ENCODE measurements at places on chromosomes 12 and 14.

DNA sequence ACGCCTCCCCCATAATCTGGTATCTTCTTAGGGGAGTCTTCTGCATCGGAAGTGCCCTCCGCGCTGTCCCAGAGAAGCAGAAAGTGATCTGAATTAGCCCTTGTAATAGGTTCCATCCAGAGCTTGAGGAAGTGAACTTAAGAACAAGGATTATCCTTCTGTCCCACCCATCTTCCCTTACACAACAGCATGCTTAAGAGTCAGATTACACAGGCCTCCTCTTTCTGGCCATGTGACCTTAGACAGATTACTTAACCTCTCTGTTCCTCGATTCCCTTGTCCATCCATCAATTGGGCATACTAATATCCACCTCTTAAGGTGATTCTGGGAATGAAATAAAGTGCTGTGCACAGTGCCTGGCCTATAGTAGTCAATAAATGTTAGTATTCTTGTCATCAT lies 11.4 kb downstream of the CABP1 start:
- peak; percentile 21 for DNase-seq

DNA sequence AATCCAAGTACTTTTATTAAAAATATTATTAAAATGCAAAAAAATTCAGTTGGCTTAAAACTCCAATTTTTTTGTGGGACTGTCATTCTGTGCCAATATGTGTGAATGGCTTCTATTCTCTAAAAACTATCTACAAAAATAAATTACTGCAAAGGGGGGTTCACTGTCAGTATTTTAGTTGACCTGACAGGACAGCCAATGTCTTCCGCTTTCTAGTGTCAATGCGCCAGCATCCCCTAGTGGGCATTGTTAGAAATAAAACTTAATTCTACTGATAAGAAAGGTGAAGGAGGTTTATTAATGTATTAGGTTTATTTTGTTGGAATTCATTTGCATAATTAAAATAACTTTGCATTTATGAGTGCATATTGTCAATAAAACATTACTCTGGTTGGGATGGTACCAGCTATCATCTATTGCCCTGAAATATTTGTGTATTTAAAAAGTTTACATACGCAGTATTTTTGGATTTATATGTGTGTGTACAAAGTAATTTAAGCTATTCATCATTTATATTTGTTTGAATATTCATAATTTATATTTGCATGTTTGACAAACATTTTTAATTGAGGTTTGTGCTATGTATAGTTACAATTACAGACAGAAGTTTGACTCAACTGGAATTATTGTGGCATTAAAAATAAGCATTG lies 527.2 kb downstream of the FLRT2 start:
- DNase-seq, result peak; percentile 20

DNA sequence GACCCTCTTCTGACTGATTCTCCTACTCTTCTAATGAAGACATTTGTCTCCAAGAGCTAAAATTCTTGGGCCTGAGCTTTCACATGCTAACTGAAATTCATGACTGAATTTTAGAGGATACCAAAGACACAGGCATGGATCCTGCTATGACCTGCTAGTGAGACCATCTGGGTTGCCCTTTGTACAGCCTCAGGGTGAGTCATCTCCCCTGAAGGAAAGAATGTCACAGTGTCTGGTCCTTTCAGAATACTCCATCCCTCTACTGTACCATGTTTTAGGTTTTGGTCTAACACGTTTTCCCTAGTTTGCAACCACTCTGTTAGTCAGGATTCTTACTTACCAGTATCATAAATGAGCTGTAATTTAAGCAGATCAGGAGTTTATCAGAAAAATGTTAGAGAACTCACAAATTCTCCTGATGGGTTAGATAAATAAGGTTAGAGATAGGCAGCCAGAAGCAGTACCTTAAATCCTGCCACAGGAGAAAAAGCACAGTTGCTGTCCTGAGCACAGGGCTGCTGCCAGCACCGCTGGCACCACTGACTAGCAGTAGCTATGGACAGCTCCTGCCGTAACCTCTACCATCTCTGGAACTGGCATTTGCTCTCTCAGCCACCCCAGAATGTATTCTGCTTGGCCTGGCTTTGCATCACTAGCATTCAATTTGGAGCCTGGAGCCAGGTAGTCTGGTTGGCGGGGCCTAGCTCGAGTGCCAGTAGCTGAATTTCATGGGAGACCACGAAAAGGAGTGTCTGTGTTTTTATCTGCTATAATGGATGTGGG lies 127.6 kb downstream of the ANO6 start:
- DNase-seq, result peak; percentile 35

- DNase-seq, result no peak
These were observed 296.4 kb downstream of the RPAP3 start for GRCh38 chr12:47409310-47409987.

DNA sequence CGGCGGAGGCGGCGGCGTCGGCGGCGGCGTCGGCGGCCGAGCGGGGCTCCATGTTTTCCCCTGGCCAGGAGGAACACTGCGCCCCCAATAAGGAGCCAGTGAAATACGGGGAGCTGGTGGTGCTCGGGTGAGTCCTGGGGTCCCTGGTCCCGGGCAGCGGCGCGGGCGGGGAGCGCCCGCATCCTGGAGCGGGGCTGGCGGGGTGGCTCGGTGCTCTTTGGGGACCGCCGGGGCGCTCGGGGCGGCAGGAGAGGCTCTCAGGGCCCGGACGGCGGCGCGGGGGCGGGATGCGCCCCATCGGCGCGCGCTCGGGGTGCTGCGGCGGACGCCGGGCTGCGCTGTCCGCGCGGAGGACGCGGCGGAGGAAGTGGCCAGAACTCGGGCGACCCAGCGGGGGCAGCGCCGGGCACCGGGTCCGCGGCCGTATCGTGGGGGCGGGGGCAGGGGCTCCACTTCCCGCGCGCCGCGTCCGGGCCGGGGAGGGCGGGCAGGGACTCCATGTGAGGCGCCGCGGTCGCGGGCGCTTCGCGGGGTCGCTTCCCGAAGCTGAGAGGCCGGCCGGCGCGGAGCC lies 485 bp downstream of the PELI2 start:
- no peak for DNase-seq

DNA sequence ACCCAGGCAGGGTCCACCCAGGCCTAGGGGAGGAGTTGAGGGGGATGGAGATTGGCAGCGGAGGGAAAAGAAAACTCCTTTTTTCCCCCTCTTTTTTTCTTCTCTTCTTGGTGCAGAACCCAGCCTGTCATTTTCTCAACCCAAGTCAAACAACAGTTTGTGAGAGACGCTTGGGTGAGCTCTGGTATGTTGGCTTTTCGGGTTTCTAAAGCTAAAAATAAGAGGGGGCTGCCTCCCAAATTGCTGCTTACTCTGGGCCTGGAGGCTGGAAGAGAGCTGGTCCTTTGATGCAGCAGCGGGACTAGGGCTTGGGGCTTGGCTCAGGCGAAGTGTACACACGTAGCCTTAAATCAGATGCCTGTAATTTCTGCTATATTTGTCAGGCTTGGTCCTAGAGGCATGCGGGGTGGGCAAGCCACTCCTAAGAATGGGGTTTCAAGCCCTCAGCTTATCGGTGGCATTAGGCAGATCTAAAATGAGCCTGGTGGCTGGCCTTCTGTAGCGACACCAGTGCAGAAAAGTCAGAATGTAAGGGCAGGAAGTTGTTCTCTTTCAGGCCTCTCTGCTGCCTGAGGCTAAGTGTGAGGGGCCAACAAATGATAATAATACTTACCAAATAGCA lies 816 bp upstream of the SLC8A3 start:
- DNase-seq, result no peak

DNA sequence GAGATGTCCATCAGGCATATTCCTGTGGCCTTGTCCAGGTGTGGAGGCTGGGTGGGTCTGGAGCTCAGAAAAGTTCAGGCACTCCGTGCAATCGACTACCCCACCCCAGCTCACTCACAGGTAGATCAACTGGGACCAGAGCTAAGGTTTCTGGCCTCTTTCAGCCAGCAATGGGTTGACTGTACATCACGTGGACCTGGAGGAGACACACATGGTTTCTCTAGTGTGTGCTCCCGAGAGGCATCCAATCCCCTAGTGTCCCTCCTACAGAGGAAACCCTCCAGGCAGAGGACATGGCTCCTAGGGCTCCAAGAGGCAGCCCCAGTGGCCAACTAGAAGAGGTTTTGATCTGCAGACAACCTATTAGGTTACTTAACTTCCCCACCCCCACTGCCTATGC lies 119.5 kb upstream of the RGS6 start:
- no peak for DNase-seq

DNA sequence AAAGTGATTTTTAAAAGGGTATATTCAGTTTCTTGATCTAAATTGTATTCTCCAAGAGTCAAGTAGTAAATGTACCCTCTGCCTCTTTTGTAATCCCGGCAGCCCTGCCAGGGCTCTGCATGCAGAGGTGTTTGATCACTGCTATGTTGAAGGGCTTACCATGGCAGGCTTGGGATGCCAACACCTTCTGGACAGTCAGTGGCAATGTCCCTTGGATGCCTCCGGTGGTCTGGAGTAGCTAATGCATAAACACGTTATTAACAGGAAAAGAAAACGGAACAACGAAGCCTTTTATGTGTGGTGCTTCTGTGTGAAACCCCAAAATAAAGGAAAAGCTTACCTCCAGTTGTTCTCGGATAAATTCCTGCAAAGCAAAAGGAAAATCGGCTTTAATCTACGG lies 19.9 kb downstream of the EIF2B2 start:
- no peak for DNase-seq

GRCh38 chr12:124744659-124745464 lies 118.8 kb downstream of the SCARB1 start:
- no peak for DNase-seq

DNA sequence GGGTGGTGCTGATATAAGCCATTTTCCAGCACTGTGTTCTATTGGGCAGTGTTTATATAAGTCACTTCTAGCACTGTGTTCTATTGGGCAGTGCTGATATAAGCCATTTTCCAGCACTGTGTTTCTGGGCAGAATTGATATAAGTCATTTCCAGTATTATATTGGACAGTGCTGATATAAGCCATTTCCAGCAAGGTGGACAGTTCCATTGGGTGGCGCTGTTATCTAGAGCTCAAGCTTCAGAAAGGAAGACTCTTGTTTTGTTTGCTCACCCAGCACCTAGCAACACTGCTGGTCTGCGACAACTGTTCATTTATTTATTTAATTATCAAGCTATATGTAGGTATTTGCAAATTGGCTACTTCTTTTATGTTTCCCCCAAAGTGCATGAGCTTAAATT lies 690.3 kb downstream of the AACS start:
- DNase-seq, result no peak

- DNase-seq, result no peak
These were observed 609.5 kb downstream of the AACS start for GRCh38 chr12:125674554-125675338.

DNA sequence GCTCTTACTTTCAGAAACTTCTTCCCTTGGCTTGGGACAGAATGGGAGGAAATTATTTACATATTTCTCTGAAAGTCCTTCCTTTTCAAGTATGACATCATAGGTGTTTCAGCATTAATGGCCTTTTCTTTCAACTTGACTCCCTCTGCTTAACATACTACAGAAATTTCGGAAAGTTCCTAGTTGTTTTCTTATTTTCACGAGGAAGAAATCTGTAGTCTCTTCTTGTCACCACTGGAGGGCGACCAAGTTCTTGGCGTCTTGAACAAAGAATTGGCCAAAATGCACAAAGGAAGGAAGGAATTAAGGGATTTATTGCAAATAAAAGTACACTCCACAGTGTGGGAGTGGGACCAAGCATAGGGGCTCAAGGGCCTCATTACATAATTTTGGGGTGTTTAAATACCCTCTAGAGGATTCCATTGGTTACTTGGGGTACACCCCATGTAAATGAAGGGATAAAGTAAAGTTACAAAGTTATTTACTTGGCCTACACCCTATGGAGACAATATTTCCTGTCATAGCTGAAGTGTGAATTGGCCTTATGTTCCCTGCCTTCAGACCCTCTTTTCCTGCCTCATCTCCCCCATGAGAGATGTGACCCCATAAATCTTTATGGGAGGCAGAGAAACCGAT lies 70.4 kb downstream of the RPL10L start:
- peak; percentile 38 for DNase-seq

- peak; percentile 7 for DNase-seq
These were observed 31.9 kb downstream of the CACNA1C start for GRCh38 chr12:2084553-2085296.

GRCh38 chr14:78403278-78403815 lies 233.2 kb downstream of the NRXN3 start:
- peak; percentile 77 for DNase-seq

GRCh38 chr14:99093532-99094517 lies 178.2 kb downstream of the BCL11B start:
- no peak for DNase-seq

- no peak for DNase-seq
These were observed 113.1 kb downstream of the TTC6 start for GRCh38 chr14:37708481-37708880.

GRCh38 chr14:89899917-89900663 lies 54.4 kb downstream of the EFCAB11 start:
- no peak for DNase-seq

DNA sequence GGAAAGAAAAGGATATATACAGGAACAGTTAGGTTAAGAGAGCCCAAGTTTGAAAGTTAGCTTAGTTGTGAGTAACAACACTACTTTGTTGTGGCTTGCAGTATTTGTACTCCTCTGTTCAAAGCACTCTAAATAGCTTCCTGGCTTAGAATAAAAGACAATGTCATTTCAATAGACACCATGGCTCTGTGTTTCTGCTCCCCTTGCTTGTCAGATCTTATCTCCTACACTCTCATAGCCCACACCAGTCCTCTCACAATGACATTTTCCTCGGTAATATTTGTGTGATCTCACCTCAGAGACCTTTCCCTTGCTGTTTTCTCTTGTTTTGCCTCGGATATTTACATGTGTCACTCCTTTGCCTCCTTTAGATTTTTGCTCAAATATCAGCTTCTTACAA lies 418.4 kb downstream of the MDGA2 start:
- DNase-seq, result no peak

- peak; percentile 75 for DNase-seq
These were observed 13.3 kb downstream of the IL22 start for GRCh38 chr12:68240079-68240478.

DNA sequence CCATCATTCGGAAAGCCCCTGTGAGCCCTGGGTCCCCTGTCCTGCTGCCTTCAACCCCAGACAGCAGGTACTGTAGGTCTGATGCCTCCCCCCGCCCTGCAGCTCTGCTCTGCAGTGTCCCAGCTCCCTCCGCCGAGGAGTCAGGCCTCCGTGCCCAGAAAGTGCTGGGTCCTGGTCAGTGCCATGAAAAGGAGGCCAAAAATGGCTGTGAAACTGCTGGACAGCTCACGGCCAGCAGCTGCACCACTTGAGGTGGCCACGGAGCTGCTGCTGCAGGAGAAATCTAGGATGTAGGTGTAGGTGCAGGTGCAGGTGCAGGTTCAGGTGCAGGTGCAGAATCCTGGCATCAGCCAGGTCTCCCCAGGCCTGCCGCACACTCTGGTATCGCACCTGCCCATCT lies 196.1 kb downstream of the SLC15A4 start:
- no peak for DNase-seq

DNA sequence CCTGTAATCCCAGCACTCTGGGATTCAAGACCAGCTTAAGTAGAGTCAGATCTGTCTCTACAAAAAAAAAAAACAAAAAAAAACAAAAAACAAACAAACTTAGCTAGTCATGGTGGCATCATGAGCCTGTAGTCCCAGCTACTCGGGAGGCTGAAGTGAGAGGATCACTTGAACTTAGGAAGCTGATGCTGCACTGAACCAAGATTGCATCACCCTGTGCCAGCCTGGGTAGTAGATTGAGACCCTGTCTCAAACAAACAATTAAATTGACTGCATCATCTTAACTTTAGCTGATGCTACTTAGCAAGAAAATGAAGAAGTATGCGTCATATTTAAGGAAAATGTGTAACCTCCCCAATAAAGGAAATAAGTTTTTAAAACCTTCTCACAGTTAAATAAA lies 136.6 kb upstream of the ATXN7L3B start:
- DNase-seq, result no peak

- no peak for DNase-seq
These were observed 188.8 kb downstream of the ESRRB start for GRCh38 chr14:76564471-76565422.

Data from bronchial epithelial cell (primary cell).